Activated B cell treated with CpG ODN at 0.5 μM for 24 hours (primary cell): ENCODE measurements at places on chromosomes 5 and 9.
A peak's percentile ranks its signal among the peaks of the same experiment; 100 is the strongest.

- no peak overlapping the region for H3K4me3 ChIP-seq
- DNase-seq = no peak
- H3K4me1 ChIP-seq = no peaks in the 10 kb centered on the region
These were observed 362.0 kb upstream of the CDH10 start for GRCh38 chr5:25006734-25007133.

- H3K4me1 ChIP-seq = no peaks in the 10 kb centered on the region
- H3K27ac ChIP-seq = no peak overlapping the region
- H3K36me3 ChIP-seq = no peaks in the 10 kb centered on the region
- no peak overlapping the region for H3K4me3 ChIP-seq
- H3K27me3 ChIP-seq = peaks cover 13% of the 10 kb centered on the region
These were observed 28.5 kb downstream of the ZNF366 start for GRCh38 chr5:72478684-72479083.

GRCh38 chr5:55902696-55903095 lies 51.5 kb downstream of the IL31RA start:
- no peaks in the 10 kb centered on the region for H3K36me3 ChIP-seq
- H3K27me3 ChIP-seq = peaks cover 8% of the 10 kb centered on the region
- peak overlapping the region; percentile 56 for H3K4me3 ChIP-seq
- DNase-seq = no peak
- H3K27ac ChIP-seq = no peak overlapping the region
- peaks cover 17% of the 10 kb centered on the region for H3K4me1 ChIP-seq

- no peak overlapping the region for H3K4me3 ChIP-seq
- H3K27me3 ChIP-seq = no peaks in the 10 kb centered on the region
- peaks cover 72% of the 10 kb centered on the region for H3K36me3 ChIP-seq
- no peak for DNase-seq
- no peak overlapping the region for H3K27ac ChIP-seq
These were observed 5.3 kb downstream of the CHMP5 start for GRCh38 chr9:33270146-33270545.

GRCh38 chr5:109907189-109907588 lies 217.5 kb downstream of the MAN2A1 start:
- no peak for DNase-seq
- no peak overlapping the region for H3K4me3 ChIP-seq

DNA sequence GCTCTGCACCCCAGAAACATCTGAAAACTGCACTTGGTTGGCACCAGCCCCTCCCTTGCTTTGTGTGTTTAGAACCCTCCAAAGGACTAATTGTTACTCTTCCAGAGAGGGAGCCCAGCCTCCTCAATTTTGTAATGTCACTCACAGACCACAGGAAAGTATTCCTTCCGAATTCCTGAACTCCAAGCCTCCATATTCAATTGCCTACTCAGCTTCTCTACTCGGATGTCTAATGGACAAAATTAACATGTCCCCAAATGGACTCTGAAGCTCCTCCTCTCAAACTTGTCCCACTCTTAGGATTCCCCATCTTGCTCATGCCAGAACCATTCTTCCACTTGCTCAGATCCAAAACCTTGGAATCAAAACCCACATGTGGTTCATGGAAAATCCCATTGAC lies 3.9 kb upstream of the TMEM171 start:
- peaks cover 62% of the 10 kb centered on the region for H3K27me3 ChIP-seq
- no peak for DNase-seq
- H3K4me3 ChIP-seq = no peak overlapping the region
- H3K4me1 ChIP-seq = peaks cover 7% of the 10 kb centered on the region

DNA sequence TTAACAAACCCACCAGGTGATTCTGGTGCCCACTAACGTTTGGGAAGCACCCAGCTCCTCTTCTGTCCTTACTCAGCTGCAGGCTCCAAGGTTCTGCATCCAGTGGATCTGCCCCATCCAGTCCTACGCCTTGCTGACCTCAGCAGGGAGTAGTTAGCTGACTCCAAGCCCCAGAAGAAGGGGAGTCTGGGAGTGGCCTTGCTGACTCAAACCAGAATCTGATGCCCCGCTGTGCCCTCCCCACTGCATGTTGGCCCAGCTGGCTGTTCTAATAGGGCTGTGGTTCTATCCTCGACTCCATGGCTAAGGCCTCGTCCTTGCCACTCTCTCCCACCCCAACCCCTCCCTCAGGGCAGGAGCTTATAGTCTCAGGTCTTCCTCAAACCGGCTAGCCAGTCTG lies 136.3 kb downstream of the TTLL11 start:
- H3K27me3 ChIP-seq = no peaks in the 10 kb centered on the region
- H3K36me3 ChIP-seq = no peaks in the 10 kb centered on the region
- H3K27ac ChIP-seq = no peak overlapping the region
- H3K4me3 ChIP-seq = no peak overlapping the region
- peaks cover 6% of the 10 kb centered on the region for H3K4me1 ChIP-seq
- DNase-seq = no peak

DNA sequence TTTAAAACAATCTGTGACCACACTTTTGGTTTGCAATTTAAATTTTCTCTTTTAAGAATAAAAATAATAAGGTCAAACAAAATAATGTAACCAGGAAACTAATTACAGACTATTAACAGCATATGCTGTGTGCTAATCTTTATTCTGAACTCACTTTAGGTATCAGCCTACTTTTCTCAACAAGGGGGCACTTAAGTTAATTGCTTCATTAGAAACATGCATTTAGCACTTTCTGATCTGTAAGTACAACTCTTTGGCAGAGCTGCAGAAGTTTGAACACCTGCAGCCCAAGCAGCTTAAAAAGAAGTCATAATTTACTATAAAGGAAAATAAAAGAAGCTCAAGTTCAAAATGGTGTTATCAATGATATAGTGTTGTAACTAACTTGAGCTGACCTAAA lies 21.7 kb downstream of the XRCC4 start:
- H3K27ac ChIP-seq = no peak overlapping the region
- no peak for DNase-seq
- no peaks in the 10 kb centered on the region for H3K4me1 ChIP-seq
- H3K27me3 ChIP-seq = no peaks in the 10 kb centered on the region
- H3K36me3 ChIP-seq = peaks cover 2% of the 10 kb centered on the region

DNA sequence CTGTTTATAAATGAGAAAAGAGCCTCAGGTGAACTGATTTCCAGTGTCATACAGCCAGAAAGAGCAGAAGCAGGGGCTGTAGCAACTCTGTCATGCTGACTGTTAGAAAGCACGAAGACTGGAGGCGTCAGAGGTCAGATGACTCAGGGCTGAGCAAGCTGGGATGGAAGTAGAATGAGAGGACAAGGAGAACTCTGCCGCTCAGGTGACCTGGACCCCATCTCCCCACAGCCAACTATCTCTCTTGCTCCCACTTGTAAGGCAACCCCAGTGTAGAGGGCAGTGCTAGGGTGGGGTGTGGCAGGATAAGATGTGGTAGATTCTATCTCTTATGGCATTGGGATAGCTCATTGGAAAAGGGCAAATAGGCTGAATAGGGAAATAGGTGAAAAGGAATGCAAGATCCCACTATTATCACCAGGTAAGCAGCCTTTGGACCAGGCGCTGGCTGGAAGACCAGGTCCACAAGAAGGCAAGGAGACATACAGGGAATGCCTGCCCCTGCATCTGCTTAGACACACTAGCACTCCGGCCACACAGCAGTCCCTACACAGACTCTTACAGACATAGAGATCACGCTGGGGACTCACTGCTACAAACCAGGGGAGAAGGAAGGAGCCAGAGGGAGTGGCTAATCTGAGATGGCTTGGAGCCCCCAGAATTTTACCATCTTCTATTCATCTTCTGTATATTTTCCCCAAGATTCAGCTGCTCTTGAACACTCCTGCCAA lies 21.2 kb upstream of the LOX start:
- no peaks in the 10 kb centered on the region for H3K27me3 ChIP-seq
- H3K4me3 ChIP-seq = no peak overlapping the region
- H3K27ac ChIP-seq = no peak overlapping the region
- H3K36me3 ChIP-seq = no peaks in the 10 kb centered on the region
- no peaks in the 10 kb centered on the region for H3K4me1 ChIP-seq

GRCh38 chr9:20408513-20408912 lies 213.8 kb downstream of the MLLT3 start:
- DNase-seq = no peak
- peaks cover 2% of the 10 kb centered on the region for H3K27me3 ChIP-seq
- H3K27ac ChIP-seq = no peak overlapping the region
- no peak overlapping the region for H3K4me3 ChIP-seq
- H3K36me3 ChIP-seq = peaks cover 2% of the 10 kb centered on the region

GRCh38 chr5:136164226-136164625 lies 28.7 kb downstream of the SMIM32 start:
- H3K27me3 ChIP-seq = no peaks in the 10 kb centered on the region
- H3K4me1 ChIP-seq = peaks cover 21% of the 10 kb centered on the region
- H3K36me3 ChIP-seq = peaks cover 57% of the 10 kb centered on the region
